SHP77 (cell line): ENCODE measurements at places on chromosomes 5 and 9.
A peak's percentile ranks its signal among the peaks of the same experiment; 100 is the strongest.

DNA sequence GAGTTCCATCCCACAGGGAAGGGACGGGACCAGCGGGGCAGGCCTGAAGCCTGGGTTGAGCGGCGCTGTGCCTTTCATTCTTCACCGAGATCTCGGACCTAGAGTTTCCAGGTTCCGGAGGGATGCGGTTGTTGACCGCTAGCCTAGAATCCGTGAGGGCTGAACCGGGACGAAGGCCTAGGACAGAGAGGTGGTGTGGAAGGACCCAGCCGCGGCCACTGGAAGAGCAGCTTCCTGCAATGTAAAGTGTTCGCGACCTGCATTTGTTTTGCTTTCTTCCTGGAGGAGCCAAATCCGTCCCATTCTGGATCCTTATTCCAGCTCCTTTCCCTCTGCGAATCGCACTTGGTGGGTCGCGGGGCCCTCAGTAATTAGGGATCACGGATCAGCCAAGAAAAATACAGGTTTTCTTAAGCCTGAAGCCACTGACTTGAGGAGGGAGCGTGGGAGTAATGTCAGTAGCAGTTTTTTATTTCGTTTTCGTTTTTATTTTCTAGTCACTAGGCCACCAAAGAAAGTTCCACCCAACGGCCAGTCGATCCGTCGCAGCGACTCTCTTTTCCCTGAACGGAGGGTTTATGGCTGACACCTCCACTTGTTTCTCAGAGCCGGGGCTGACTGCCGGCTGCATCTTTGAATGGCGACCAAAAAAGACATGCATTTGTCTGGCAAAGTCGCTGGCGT lies 48.6 kb downstream of the ANXA2R start:
- peak; percentile 43 for DNase-seq

- no peak for DNase-seq
Observed at GRCh38 chr5:57302643-57303042, 128.8 kb downstream of the GPBP1 start.

DNA sequence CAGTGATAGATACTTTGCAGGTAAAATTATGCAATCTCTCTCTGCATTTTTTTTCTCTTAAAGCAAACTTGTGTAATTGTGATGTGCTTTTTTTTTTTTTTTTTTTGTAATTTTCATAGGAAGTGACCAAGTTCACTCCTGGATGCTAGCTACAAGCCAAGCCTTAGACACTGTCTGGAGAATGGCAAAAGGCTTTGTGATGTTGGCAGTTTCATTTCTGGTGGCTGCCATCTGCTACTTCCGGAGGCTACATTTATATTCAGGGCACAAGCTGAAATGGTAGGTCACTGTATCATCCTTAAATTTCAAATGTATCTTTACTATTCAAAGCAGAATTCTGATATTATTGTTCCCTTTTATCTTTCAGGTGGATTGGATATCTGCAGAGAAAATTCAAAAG lies 19.3 kb downstream of the OTULINL start:
- DNase-seq: no peak

- DNase-seq: no peak
Observed at GRCh38 chr5:151463137-151464029, 16.0 kb downstream of the SLC36A1 start.

DNA sequence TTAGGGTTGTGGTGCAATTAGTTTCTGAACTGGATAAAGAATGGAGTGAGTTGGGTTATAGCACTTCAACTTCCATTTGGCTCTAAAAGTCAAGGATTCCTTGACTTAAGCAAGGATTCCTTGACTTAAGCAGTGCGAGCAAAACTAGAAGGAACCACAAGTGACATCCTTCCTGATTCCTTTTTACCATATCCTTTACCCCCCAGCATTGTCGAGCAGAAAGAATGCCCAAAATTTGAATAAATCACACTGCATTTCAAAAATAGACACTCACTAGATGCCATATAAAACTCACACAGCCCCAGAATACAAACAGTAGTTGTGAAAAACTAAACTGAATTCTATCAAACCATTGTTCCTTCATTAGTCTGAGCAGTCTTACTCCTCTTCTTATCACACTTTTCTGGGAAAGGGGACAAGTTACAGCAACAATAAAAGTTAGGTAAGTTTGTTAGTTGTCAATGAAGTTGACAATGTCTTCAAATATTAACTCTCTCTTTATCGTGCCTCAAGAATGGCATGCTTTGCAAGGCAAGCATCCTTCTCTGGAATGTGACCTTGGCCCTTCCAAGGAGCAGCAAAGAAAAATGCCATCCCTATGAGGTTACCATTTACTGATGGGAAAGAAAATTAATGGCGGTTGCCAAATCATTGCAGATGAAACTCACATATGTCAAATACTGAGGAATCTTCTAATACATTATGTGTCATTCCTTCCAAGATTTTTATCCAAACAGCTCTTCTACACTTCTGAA lies 273.3 kb upstream of the ANKRD55 start:
- DNase-seq: no peak

DNA sequence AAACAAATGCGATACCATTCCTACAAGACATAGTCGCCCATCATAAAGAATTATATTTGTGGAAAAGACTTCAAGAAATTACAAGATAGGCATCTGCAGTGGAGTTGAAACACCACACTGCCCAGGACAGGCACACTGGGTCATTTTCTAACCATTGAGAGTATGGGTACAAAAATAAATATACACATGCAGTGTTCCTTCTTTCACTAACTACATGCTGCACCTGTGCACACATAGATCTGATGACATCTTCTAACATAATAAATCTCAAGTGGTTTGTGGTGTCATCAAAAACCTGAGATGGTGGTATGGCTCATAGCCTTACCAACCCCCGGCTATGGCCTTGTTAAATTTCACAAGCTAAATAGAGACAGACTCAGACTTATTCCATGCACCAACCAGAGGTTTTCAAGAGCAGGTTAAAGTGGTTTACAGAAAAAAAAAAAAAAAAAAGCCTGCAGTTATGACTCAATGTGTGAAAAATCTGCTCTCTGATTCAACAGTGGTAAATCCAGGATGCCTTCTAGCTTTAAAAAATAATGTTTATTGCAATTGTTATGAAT lies 12.4 kb upstream of the NFIB start:
- peak; percentile 90 for DNase-seq

DNA sequence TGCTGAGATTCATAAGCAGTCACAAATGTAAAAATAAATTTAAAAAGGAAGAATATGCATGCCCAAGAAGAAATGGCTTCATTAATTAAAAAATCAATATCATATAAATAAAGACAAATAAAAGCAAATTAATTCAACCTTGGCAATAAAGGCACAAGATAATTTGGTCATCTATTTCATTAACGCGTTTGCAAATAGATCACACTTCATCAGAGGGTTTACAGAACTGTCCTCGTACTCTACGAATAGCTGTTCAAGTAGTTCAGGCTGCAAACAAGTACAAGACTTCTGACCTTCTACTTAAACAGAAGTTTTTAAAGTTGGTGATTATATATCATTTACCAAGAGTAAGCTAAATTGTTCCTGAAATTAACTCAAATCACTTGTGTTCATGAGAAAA lies 775.3 kb upstream of the DMAC1 start:
- DNase-seq: no peak

DNA sequence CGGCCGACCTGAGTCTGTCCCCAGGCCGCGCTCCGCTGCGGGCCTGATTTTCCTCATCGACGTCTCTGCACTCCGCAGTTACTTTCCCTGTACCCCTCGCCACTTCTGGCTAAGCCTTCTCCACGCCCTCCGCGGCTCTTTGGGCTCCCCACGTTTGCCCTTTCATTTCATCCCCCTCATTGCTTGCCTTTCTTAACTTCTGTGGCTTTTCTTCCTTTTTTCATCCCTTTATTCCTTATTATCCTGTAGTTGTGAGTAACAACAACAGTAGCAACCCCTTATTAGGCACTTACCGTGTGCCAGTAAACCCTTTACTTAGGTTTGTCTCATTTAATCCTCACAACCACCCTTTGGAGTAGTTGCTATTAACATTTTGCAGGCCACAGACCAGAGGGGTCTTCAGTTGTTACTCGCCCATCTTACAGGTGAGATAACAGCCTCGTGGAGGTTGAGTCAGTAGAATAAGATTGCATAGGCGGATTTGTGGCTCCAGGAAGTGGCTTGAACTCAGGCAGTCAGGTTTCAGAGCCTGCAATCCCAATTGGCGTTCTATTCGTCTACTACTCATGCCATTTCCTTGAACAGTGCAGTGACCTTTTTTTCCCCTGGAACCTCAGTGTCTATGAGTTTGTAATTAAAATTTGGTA lies 724 bp downstream of the TCERG1 start:
- no peak for DNase-seq

GRCh38 chr9:117293206-117294114 lies 121.4 kb downstream of the ASTN2 start:
- no peak for DNase-seq

DNA sequence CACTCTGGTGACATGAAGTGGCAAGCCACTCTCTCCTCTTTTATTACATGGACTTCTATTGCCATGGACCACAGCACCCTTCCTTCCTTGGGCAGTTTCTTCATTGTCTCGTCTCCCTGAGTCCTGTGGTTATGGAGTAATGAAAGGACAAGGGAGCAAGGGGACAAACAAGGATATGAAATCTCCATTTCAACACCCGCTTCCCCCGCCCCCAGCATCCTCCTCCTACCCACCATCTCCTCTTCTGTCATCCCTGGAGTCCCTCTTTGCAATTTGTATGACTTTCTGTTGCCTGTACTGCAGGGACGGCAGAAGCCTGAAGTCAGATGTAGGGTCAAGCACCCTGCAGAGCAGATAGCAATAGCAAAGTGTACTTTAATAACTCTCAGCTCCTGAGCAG lies 300.7 kb upstream of the CLINT1 start:
- no peak for DNase-seq

GRCh38 chr5:172846249-172846648 lies 12.2 kb downstream of the ERGIC1 start:
- DNase-seq: no peak

DNA sequence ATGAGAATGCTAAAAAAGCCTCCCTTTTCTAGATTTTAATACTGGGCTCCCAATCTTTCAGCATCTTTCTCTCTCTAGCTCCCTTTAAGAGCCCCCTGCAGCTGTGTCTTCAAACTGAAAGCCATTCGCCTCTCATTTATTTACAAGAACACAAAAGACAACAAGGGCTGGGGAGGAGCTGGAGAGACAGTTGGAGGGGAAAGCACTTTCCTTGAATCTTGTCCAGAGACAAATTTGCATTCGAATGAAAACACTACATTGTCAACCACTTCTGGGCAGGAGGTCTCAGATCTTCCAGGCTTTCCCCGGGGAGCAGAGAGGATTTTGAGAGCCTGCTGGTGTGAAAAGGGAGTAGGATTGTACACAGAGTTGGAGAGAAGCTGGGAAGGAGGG lies 518.3 kb downstream of the CTNND2 start:
- no peak for DNase-seq
